D341Med (cell line): ENCODE measurements at places on chromosomes 5 and 9.

- no peak for DNase-seq
These were observed 56.9 kb upstream of the SIMC1 start for GRCh38 chr5:176181271-176181855.

DNA sequence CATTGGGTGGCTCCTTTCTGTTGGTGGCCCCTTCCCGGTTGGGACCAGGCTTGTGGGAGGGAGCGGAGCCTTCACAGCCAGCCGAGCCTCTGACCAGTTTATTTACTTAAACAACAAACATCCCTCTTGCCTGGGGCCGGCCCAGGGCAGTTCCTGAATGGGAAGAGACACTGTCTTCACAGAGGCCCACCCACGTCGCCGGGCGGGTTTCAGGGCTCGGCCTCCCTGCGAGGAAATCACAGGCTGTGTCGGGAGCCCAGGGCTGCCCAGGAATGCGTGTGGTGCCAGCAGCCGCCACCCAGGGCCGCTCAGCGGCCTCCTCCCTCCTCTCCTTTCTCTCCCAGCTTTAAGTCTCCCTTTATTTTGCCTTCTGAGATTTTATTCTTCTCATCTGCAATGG lies 132.5 kb downstream of the HSD17B3 start:
- no peak for DNase-seq

DNA sequence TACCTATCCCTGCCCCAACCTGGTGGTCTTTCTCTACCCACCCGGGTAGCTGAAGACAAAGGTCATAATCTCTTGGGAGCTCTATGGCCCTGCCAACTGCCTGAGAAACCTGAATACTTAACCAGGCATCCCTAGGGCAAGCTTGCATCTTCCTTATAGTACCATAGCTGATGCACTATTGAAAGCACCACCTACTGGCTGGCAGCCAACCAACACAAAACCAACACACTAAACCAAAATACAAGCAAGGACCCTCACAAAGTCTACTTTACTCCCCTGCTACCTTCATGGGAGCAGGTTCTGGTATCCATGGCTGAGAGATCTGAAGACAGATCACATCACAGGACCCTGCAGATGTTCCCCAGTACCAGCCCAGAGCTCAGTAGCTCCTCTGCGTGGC lies 171.8 kb upstream of the TAS2R1 start:
- DNase-seq = no peak

DNA sequence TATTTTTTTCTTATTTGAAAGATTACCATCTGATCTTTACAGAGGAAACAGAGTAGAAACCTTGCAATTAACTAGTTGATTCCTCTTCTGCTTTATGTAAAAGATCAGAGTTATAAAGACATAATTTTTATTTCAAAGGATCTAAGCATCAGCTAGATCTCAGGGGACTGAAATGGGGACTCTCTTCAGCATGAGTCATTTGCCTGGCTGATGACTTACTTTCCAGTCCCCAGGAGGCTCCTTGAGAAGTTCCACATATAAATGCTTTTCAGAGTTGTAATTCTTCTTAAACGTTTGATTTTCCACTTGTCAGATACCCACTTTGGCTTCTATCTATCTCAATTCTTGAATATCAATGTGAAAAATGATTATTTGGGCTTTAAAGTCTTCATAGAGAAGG lies 389.4 kb downstream of the RAB3C start:
- DNase-seq = no peak

DNA sequence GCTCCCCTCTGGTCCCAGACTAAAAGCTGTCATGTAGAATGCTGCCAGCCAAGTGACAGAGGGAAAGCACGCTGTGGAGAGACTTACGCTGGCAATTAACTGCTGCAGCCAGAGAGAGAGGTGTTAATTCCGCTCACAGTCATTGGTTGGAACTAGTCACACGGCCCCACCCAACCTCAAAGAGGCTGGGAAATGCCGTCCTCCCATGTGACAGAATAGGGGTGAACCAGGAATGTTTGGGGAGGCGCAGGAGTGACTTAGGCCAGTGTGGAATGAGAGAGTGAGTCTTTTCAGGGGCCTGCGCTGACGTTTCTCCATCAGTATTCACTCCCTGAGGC lies 87.6 kb downstream of the AMBP start:
- DNase-seq = no peak

- no peak for DNase-seq
These were observed 5.9 kb downstream of the CDKN2A start for GRCh38 chr9:21988056-21988990.
